ENCODE measurements at places on chromosomes 2 and 18.

- no peak for DNase-seq
Observed at GRCh38 chr2:236548179-236548921, 21.3 kb upstream of the ACKR3 start.

GRCh38 chr2:23668756-23669304 is 258.1 kb downstream of the ATAD2B start:
- no peak for DNase-seq

GRCh38 chr2:15916336-15916735 is 24.0 kb upstream of the MYCN start:
- no peak for DNase-seq

- DNase-seq, result no peak
Observed at GRCh38 chr18:45657357-45658335, 42.4 kb downstream of the SLC14A2 start.

DNA sequence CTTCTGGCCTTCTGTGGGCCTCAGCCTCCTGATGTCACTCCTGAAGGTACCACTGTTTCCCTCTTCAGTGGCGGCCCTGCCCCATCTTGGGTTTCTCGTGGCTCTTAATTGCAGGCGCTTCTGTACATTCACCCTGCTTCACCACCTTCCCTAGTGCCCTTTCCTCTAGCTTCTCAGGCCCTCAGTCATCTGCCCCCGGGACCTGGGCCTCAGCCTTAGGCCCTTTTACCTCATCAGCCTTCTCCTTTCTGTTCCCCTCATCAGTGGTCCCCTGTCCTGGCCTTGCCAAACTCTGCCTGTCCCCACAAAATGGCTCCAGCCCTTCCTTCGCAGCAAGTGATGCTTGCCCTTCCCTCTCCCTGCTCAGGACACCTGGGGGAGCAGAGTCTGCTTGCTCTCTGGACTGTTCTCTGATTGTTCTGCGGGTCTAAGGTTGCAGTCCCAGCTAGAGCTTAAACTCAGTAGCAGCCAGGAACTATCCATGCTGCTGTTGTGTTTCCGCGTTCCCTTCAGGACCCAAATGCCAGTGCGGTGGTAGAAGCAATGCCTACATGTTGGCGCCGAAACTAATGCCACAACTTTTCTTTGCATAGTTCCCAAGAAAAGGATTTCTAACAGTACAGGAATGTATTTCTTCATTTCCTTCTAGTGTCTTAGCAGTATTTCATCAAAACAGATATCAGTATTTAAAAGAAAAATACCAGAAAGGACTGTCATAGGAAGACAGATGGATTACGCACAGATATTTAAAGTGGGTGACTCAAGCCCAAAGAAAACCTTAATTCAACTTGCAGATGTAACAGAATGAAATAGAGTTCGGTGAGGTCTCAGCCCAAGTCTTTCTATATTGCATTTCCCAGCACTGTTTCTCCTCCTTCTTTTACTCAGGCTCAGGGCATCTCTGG is 7.5 kb downstream of the ASB1 start:
- DNase-seq, result no peak

- DNase-seq, result no peak
Observed at GRCh38 chr2:209977386-209978239, 24.8 kb upstream of the RPE start.

- no peak for DNase-seq
Observed at GRCh38 chr2:150495993-150496627, 8.6 kb upstream of the RND3 start.

GRCh38 chr2:119786295-119786694 is 26.6 kb downstream of the PTPN4 start:
- DNase-seq, result no peak

DNA sequence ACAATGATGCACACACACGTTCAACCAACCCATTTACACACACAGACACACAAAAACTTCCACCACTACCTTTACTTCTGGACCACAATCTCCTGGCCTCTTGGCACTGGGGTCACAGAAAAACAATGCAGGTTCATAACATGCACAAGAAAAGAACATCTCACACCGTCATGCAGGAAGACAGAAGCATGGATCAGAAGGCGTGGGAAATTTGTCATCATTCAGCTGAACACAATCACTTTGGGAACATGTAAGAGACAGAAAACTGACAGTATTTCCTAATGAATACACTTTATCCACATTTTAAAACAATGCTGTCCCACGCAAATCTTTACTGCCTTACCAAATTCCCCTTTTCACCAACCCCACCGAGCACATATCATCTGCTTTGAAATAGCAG is 501.9 kb upstream of the KLHL29 start:
- DNase-seq, result no peak

- no peak for DNase-seq
Observed at GRCh38 chr18:48363175-48363574, 46.0 kb downstream of the ZBTB7C start.

- no peak for DNase-seq
Observed at GRCh38 chr18:6210349-6211173, 204.2 kb downstream of the L3MBTL4 start.

DNA sequence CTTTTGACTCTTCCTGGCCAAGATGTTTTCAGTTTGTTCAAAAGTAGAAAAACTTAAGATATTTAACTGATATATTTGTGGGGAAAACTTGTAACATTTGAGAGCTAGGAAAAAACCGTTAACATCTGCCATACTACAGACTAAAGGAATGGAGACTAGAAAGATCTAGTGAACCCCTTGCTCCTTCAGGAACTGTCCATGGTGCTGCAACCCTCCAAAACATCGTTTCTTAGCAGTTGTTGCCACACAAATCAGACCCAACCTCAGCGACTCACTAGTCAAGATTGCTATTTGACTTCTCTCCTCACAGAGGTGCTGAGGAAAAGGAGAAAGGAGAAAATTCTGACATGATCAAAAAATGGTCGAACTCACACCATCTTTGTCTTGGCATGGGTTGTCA is 393.8 kb upstream of the LYPD1 start:
- no peak for DNase-seq

DNA sequence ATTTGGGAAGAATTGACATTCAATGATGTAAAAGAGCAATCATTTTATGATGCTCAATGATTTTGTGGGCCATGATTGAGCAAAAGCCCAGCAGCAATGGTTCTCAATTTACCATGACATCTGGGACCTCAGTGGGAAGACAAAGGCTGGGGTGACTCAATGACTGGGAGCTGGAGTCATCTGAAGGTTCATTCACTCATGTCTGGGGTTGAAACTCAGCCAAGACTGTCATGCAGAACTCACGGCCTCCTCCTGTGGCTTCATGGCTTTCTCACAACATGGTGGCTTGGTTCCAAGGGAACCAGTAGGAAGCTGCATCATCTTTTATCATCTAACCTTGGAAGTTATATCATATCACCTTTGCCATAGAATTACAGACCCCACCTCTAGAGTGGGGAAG is 45.1 kb upstream of the CD226 start:
- no peak for DNase-seq

DNA sequence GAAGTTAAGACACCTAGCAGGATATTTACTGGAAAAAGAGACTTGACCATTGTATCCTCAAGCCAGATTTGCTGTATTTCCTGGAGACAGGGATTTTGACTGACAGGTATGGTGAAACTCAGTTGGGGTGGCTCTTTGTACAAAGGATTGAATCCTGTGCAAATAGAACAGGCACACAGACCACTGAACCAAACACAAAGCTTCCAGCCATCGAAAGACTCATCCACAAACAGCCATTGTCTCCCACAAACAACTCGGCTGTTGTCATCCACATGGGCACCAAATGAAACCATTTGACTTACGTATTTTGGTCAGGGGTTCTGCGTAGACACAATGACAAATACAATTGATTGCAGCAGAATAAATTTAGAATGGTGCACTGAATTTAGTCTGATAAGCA is 15.9 kb downstream of the RNF152 start:
- peak; percentile 62 for DNase-seq
